PC-3 (cell line): ENCODE measurements at places on chromosomes 4 and X. TPM values are rescaled to one million over a fixed set of nuclear protein-coding genes. Genes with fewer than 3 reads are reported as not detected.

Gene UBA1
- 282 and 299 TPM in 2 replicates for total RNA-seq

DNA sequence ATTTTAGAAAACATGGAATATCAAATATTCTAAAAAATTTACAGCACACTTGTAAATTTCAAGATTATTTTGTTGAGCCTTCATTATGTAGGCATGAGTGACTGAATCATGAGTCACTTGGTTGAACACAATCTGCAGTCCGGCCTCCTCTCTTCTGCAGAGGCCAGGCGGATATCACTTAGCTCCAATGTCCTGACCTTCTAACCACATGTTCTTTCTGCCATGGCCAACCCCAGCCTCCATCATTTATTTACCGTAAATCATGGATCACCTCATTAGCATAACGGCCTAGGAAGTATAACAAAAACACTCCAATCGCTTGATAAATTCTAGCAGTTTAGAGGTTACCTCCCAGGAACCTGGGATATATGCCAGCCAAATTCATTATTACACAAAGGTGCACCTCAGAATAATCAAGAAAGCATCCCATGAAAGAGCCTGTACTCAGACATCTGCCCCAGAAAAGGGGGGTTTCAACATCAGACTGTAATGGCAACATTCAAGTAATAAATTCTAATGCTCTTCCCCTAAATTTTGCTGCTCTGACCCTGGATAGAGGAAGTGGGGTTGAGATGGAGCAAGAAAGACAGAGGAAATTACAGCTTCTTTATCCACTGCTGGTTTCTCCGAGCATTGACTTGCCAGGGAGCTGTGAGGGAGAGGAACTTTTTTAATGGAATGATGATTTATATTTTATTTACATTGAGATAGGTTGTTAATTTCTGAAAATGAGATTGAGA, 2153.6 kb upstream of the AGA start:
- H3K4me3 ChIP-seq: no peak overlapping the region
- H3K27ac ChIP-seq: no peak overlapping the region
- peaks cover 7% of the 10 kb centered on the region for H3K4me1 ChIP-seq
- peak; percentile 52 for DNase-seq

Gene IGSF1
- not detected in 2 replicates for total RNA-seq

GRCh38 chr4:20408611-20409010, 156.9 kb downstream of the SLIT2 start:
- H3K27ac ChIP-seq: no peak overlapping the region
- no peak for DNase-seq
- H3K36me3 ChIP-seq: no peaks in the 10 kb centered on the region
- H3K4me1 ChIP-seq: no peaks in the 10 kb centered on the region

Gene SRPX2
- 12.2 and 19.3 TPM in 2 replicates for total RNA-seq

Gene SUV39H1
- total RNA-seq: 22.3 and 31.7 TPM in 2 replicates

- H3K36me3 ChIP-seq: no peaks in the 10 kb centered on the region
- no peaks in the 10 kb centered on the region for H3K27me3 ChIP-seq
- no peak overlapping the region for H3K27ac ChIP-seq
- H3K4me1 ChIP-seq: no peaks in the 10 kb centered on the region
Measured at GRCh38 chr4:13092702-13093101, 391.4 kb downstream of the RAB28 start.
